Activated CD4-positive, alpha-beta T cell treated with anti-CD3 and anti-CD28 coated beads, Interleukin-2, Interleukin-6, amounts not matched to agents 100 ng/mL and 50 ng/mL, durations not matched to agents 16 hours and 8 hours (primary cell): ENCODE measurements at places on chromosomes 7 and 10.

DNA sequence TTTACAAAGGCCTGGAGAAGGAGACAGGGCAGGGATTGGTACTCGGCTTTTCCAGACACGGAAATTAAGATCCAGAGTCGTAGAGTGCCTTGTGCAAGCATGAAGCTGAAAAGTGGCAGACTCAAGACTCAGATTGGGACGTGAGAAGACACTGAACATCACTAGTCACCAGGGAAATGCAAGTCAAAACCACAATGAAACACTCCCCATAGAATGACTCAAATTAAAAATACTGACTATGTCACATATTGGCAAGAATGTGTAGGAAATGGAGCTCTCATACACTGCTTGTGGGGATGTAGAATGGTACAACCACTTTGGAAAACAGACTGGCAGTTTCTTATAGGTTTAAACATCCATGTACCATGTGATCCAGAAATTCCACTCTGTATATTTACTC is 472.0 kb downstream of the RPS24 start:
- DNase-seq = peak; percentile 43

- DNase-seq = no peak
These were observed 818 bp upstream of the SUPV3L1 start for GRCh38 chr10:69179089-69179742.

DNA sequence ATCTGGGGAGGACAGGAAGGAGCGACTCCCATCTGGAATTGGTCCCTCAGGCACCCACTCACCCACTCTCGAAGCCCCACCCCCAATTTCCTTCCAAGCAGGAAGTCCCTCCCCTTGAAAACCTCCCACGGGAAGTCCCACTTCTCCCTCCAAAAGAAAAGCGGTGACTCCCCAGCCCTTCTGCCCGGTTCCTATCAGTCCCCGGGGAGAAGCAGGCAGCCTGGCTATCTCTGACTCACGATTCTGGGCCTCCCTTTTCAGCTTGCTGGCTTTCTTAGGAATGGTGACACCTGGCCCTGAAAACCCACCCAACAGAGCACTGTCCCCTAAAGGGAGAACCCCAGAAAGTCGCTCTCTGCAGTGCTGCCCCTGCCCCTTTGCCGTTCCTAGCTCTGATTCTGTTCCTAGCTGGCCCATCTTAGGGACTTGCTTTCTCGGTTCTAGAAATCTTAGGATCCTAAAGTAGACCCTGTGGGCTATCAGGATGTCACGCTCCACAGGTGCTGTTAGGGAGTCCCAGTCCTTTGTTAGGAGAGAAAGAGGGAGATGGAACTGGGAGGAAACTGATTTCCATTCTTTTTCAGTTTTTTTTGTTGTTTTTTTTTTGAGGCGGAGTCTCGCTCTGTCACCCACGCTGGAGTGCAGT is 6.0 kb downstream of the TSC22D4 start:
- DNase-seq = peak; percentile 19

DNA sequence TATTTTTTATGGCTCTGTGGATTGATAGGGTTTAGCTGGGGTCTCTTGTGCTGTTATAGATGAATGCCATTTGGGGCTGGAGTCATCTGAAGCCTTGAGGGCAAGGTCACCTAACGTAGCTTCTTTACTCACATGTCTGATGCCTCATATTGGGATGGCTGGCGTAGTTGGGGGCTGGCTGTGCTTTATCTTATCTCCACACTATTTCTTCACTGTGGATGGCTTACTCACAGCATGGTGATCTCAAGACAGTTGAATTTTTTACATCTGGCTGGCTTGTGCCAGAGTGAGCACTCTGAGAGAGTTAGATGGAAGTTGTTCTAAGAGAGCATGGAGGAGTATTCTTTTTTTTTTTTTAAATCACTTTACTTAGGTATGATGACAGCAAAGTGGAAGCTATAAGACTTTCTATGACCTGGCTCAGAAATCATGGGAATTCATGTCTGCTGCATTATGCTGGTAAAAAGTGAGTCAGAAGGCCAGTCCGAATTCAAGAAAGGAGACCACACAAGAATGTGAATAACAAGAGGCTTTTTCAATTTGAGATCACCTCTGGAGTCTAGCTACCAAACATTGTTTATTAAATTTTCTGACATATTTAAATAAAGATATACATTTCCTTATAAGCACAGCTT is 252.4 kb upstream of the TPK1 start:
- DNase-seq = no peak

- no peak for DNase-seq
These were observed 68.1 kb upstream of the ADCY1 start for GRCh38 chr7:45506059-45506458.
